ENCODE measurements at places on chromosomes 1 and 21.

- DNase-seq = no peak
These were observed 37.5 kb upstream of the ATP2B4 start for GRCh38 chr1:203589171-203589570.

- DNase-seq = no peak
These were observed 1054.7 kb upstream of the TMPRSS15 start for GRCh38 chr21:19458295-19458694.

- DNase-seq = no peak
These were observed 168.3 kb upstream of the DUSP10 start for GRCh38 chr1:221910222-221910621.

DNA sequence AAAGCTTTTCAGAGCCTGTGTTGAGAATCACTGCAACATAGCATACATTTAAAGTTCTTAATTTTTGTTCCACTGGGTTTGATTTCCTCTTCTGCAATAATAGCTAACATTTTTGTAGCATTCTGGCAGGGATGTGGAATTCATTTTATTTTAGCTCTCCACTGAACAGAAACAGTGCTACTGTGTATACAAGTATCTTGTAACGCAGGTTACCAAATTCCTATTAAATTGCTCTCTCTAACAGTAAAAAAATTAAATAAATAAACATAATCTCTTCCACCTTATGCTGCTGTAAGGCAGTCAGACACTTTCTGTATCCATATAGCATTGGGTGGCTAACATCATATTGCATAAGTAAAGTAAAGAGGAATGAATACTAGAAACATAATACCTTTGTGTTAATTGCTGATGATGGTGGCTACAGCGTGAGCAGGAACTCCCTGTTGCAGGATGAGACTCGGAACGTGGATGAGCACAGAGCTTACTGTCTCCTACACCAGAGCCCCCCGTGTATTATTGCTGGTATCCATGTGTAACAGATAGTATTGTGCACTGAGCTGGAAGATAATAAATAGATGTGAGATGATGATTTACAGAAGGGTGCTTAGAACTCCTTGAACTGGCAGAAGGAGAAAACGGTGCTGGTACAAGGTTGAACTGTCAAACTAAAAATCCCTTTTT lies 276.9 kb upstream of the SNX7 start:
- no peak for DNase-seq

- no peak for DNase-seq
These were observed 27.3 kb downstream of the OPTC start for GRCh38 chr1:203521074-203521794.

DNA sequence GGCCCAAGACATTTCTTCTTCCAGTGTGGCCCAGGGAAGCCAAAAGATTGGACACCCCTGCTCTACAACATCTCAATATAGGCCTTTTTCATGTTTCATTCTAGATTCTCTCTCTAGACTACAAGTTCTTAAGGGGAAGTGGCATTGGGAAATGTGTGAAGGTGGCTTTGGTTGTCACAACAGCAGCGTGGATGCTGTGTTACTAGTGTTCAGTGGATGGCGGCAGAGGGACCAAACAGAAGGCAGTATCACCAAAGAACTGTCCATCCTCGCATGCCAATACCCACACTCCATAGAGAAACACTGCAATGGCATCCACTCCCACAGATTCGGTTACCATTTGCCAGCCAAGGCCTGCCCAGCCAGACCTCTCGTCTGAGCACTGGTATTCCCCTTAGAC lies 24.3 kb upstream of the IFNAR2 start:
- no peak for DNase-seq

DNA sequence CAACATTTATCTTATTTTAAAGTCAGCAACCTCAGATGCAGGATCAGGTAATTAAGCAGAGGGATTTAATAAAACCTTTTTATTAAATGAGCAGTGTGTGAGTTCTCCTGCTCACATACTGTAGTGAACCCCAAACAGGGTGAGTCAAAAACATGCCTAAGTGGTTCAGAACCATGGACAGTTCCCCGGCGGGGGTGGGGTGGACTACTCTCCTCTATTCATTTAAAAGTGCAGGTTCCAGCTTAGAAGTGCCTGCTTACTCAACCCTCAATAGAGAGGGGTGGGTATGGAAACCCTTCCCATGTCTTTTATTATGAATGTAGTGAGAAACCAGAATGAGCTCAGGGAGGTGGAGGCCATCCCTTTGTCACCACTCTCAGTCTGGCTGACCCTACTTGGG lies 397.9 kb downstream of the HHAT start:
- no peak for DNase-seq

- DNase-seq = peak; percentile 86
These were observed 34.1 kb downstream of the OR2G3 start for GRCh38 chr1:247639381-247639981.

All from lower lobe of right lung (tissue), 2 donors.